ENCODE measurements at places on chromosomes 11 and 22. TPM values are rescaled to one million over a fixed set of nuclear protein-coding genes. Genes with fewer than 3 reads are reported as not detected.

DNA sequence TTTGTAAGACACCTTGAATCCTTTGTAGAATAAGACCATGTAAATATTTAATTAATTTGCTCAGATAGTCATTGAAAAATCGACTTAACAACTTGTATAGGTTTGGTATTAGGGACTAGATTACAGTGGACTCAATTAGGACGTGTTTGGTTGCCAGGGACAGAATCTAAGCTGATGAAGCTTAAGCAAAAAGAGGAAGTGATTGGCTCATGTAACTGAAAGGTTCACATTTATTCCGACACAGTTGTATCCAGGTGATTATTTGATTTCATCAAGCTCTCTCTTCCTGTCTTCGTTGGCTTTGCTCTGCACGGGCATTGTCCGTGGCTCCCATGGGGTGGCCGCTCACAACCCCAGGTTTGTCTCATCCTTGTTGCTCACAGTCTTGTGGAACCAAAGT lies 146.4 kb downstream of the C11orf91 start:
- H3K27ac ChIP-seq, result no peak overlapping the region
- no peaks in the 10 kb centered on the region for H3K27me3 ChIP-seq
- H3K36me3 ChIP-seq, result no peaks in the 10 kb centered on the region
- DNase-seq, result no peak

GRCh38 chr11:20790622-20791021 lies 121.2 kb downstream of the NELL1 start:
- H3K4me1 ChIP-seq, result no peaks in the 10 kb centered on the region
- H3K4me3 ChIP-seq, result no peak overlapping the region
- no peaks in the 10 kb centered on the region for H3K27me3 ChIP-seq
- H3K36me3 ChIP-seq, result no peaks in the 10 kb centered on the region
- no peak overlapping the region for H3K27ac ChIP-seq
- DNase-seq, result no peak

DNA sequence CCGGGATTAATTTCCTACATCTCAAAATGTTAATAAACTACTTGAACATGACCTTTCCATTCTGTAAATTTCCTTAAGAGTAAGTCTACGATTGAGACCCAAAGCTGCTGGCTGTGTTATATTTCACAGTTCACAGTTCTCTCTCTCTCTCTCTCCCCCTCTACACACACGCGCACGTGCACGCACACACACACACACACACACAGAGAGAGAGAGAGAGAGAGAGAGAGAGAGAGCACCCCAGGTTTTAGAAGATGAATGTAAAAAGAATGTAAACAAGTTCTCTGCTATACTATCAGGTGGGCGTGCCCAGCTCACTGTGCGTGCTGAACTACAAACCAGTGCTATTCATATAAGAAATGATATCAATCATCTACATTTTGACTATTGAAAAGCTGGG lies 3.3 kb downstream of the BDNF start:
- no peaks in the 10 kb centered on the region for H3K36me3 ChIP-seq
- H3K27ac ChIP-seq, result no peak overlapping the region
- H3K27me3 ChIP-seq, result peaks cover 18% of the 10 kb centered on the region
- no peak for DNase-seq

DNA sequence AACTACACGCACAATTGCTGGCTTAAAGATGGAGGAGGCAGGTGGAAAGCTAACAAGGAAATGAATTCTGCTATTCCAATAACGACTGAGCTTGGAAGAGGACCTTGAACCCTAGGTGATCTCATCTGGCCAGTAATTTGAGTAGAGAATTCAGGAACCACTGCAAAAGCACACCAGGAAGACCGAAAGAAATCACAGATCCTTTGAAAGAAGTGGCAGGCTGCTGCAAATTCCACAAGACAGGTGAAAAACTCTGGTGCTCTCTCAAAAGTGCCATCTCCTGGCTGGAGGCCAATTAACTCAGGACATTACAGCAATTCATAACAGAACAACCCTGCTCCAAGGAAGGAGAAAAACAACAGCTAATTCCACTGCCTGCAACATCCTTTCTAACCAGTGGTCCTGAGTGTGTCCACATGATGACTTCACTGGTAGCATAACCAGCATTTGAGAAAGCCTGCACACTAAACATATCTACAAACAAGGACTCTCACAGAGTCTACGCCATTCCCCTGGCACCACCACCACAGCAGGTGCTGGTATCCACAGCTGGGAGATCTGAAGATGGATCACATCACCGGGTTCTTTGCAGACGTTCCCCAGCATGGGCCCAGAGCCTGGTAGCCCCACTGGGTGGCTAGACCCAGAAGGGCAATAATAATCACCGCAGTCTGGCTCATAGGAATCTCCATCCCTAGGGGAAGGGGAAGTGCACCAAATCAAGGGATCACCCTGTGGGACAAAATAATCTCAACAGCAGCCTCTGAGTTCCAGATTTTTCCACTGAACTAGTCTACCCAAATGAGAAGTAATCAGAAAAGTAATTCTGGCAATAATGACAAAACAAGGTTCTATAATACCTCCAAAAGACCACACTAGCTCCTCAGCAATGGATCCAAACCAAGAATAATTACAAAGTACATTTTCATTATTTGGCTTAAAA lies 44.9 kb upstream of the CLTCL1 start:
- H3K27me3 ChIP-seq, result no peaks in the 10 kb centered on the region
- DNase-seq, result no peak
- no peak overlapping the region for H3K4me3 ChIP-seq
- H3K36me3 ChIP-seq, result peaks cover 88% of the 10 kb centered on the region
- H3K4me1 ChIP-seq, result no peaks in the 10 kb centered on the region

DNA sequence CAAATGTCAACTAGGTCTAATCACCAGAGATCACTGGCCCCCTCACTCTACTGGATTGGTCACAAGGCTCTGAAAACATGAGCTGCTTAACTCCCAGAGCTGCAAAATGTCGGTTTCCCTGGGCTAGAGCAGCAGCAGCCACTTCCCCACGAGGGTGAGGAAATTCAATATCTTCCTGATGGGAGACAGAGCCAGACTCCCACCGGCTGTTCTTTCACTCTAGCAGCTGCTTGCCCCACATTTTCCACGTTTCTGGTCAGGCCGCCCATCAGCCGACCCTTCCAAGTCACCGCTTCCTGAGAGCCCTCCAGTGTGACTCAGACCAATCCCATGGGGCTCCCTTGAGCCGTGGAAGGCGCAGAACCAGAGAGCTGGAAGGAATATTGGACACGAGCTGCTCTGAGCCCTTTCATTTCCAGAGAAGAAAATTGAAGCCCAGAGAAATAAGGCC lies 227.0 kb downstream of the ADAMTS15 start:
- peaks cover 67% of the 10 kb centered on the region for H3K4me1 ChIP-seq
- H3K27ac ChIP-seq, result peak overlapping the region; percentile 87
- no peak for DNase-seq
- no peak overlapping the region for H3K4me3 ChIP-seq

GRCh38 chr11:134862105-134862502 lies 450.1 kb upstream of the B3GAT1 start:
- H3K4me3 ChIP-seq, result no peak overlapping the region
- no peaks in the 10 kb centered on the region for H3K27me3 ChIP-seq
- DNase-seq, result no peak
- H3K4me1 ChIP-seq, result no peaks in the 10 kb centered on the region

DNA sequence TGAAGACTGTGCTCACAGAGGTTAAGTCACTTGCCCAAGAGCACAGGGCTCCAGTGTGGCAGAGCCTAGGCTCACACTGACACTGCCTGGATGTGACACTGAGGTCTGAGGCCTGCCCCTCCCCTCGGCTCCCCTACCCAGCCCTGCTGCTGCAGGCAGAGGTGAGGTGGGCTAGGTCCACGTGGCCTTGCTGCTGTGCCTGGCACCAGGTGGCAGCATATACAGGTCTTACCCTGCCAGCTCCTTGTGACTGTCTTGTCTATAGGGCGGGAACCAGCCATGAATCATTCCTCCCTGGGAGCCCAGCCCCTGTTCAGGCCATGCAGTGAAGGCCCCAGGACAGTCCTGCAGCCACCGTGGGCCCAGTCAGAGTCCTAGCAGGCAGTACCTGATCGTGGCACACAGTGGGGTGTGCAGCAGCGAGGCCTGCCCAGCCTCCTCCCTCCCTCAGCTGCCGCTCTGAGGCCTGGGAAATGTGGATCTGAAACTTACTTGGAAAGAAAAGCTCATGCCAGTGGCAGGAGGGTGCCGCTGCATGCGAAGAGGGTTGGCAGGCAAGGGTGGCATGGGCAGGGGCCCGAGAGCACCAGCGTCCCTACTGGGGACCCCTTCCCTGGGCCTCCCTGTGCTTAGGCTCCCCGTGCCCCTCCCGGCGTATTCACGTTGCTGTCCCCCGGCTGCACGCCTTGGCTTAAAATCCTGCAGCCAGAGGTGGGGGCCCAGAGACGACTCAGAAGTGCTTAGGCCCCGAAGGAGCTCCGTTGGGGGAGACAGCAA lies 1.2 kb upstream of the CERK start:
- no peak for DNase-seq
- H3K36me3 ChIP-seq, result no peaks in the 10 kb centered on the region
- peaks cover 49% of the 10 kb centered on the region for H3K4me1 ChIP-seq
- H3K27ac ChIP-seq, result peak overlapping the region; percentile 90
- H3K4me3 ChIP-seq, result peak overlapping the region; percentile 99

DNA sequence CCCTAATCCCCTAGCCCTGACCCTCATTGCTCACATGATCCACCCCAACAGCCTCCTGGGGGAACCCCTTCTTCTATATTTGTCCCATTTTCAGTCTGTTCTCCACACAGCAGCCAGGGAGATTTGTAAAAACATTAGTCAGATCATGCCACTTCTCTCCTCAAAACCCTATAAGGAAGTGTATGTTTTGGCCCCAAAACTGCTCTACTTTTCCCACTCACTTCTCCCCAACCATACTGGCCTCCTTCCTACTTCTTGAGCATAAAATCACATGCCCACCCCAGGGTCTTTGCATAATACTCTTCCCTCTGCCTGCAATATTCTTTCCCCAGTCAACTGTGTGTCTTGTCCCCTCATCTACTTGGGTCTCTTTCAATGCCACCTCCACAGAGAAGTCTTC lies 4.7 kb upstream of the SLC22A12 start:
- DNase-seq, result no peak
- no peaks in the 10 kb centered on the region for H3K27me3 ChIP-seq
- H3K4me3 ChIP-seq, result no peak overlapping the region
- H3K36me3 ChIP-seq, result no peaks in the 10 kb centered on the region
- H3K4me1 ChIP-seq, result no peaks in the 10 kb centered on the region
- H3K27ac ChIP-seq, result no peak overlapping the region

DNA sequence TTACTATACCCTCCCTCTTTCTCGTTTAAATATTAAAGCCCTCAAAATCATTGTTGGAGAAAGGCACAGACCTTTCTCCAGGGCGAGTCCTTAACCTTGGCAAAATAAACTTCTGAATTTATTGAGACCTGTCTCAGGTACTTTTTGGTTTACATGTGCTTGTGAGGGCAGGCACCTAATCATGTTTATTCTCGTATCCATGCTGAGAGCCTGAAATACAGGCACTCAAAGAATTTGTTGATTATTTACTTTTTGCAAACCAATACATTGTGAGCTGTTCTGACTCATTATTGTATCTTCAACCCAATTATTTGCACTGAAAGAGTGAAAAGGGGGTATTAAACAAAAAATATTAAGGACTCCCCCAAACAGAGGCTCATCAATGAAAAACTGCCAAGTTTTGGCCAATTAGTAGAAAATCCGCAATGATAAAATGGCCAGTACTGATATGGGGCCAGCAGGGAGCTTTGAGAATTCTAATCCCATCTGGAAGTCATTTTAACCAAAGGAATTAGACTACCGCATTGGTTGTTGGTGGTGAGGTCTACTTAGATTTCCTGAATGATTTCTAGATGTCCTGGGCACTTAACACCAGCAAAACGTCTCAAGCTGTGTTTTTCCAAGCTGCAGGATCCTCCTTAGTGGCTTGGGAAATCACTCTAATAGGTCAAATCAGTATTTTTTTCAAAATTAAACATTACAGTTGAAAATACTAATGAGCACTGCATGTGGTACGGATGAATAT lies 157.3 kb downstream of the SWAP70 start:
- peaks cover 7% of the 10 kb centered on the region for H3K4me1 ChIP-seq
- no peak overlapping the region for H3K4me3 ChIP-seq
- DNase-seq, result no peak
- H3K27ac ChIP-seq, result no peak overlapping the region

GRCh38 chr11:45089251-45089650 lies 57.2 kb upstream of the PRDM11 start:
- H3K4me3 ChIP-seq, result no peak overlapping the region
- DNase-seq, result peak; percentile 97
- H3K4me1 ChIP-seq, result peaks cover 65% of the 10 kb centered on the region
- no peaks in the 10 kb centered on the region for H3K36me3 ChIP-seq
- peak overlapping the region; percentile 85 for H3K27ac ChIP-seq
- H3K27me3 ChIP-seq, result no peaks in the 10 kb centered on the region

GRCh38 chr11:62444236-62444833 lies 25.5 kb downstream of the SCGB1A1 start:
- no peaks in the 10 kb centered on the region for H3K27me3 ChIP-seq
- no peaks in the 10 kb centered on the region for H3K36me3 ChIP-seq
- no peak for DNase-seq

- H3K4me1 ChIP-seq, result peaks cover 4% of the 10 kb centered on the region
- no peak overlapping the region for H3K4me3 ChIP-seq
- H3K27ac ChIP-seq, result no peak overlapping the region
- no peak for DNase-seq
- H3K36me3 ChIP-seq, result peaks cover 5% of the 10 kb centered on the region
These were observed 25.3 kb downstream of the SIK2 start for GRCh38 chr11:111627591-111627990.

- H3K4me1 ChIP-seq, result peaks cover 11% of the 10 kb centered on the region
- H3K27ac ChIP-seq, result no peak overlapping the region
- no peak overlapping the region for H3K4me3 ChIP-seq
- no peak for DNase-seq
- H3K36me3 ChIP-seq, result no peaks in the 10 kb centered on the region
These were observed 58.8 kb upstream of the FADD start for GRCh38 chr11:70144262-70144661.

DNA sequence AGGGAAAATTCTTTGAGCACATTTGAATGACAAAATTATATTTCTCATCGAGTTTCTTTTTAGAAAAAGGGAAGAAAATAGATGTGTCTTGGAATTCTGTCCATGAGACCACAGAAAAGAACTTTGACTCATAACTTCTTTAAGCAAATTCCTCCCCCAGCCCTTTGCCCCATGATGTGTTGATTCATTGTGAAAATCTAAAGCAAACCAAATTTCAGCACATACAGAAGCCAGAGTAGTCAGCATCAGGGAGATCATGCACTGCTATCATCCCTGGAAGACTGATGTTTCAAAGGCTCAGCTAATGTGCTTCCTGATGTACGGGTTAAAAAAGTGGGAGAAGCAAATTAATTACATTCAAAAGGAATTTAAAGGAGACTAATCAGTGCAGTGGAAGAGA lies 159.7 kb downstream of the FAT3 start:
- H3K4me1 ChIP-seq, result peaks cover 14% of the 10 kb centered on the region
- no peaks in the 10 kb centered on the region for H3K27me3 ChIP-seq
- H3K4me3 ChIP-seq, result no peak overlapping the region
- DNase-seq, result no peak

The SIAE gene
- 3.3 TPM for total RNA-seq

The SHISAL1 gene
- total RNA-seq, result 6.6 TPM

The AGBL2 gene
- not detected for total RNA-seq
